ENCODE measurements at places on chromosomes 5 and 9. TPM values are rescaled to one million over a fixed set of nuclear protein-coding genes. Genes with fewer than 3 reads are reported as not detected.

Gene SLC46A2
- total RNA-seq, result not detected

Gene FRMPD1
- not detected for total RNA-seq

Gene TMEM252
- total RNA-seq, result not detected

Gene PWWP2A
- total RNA-seq, result 12.6 TPM

Gene SLC28A3
- 0.02 TPM for total RNA-seq

Gene CXXC5
- 49.4 TPM for total RNA-seq
